ENCODE measurements at places on chromosomes 2 and 18. TPM values are rescaled to one million over a fixed set of nuclear protein-coding genes. Genes with fewer than 3 reads are reported as not detected.

Gene MYL12B
- 394 TPM for total RNA-seq

Gene PFN4
- 2.0 TPM for total RNA-seq

Gene CARF
- 1.3 TPM for total RNA-seq

Gene TRIM54
- 0.88 TPM for total RNA-seq

Gene IL1B
- total RNA-seq = 0.26 TPM

Gene PROKR1
- not detected for total RNA-seq

Gene ARID5A
- total RNA-seq = 4.1 TPM

Gene MC5R
- total RNA-seq = not detected

Gene PIK3C3
- total RNA-seq = 22.3 TPM

Gene TRMT61B
- 14.8 TPM for total RNA-seq

Gene DNER
- 10.4 TPM for total RNA-seq

Gene FAP
- total RNA-seq = not detected

Gene SRD5A2
- 0.06 TPM for total RNA-seq

Gene MRPL19
- 70.8 TPM for total RNA-seq

Gene TNFRSF11A
- 7.8 TPM for total RNA-seq

Gene FIGN
- 2.7 TPM for total RNA-seq

Gene C2orf80
- not detected for total RNA-seq

Gene RFX8
- not detected for total RNA-seq

Gene DPP10
- not detected for total RNA-seq

Gene GPC1
- 225 TPM for total RNA-seq

Gene STAT1
- 54.5 TPM for total RNA-seq

Gene TEKT4
- total RNA-seq = not detected

Gene NEU2
- total RNA-seq = not detected

Gene FKBP1B
- total RNA-seq = 12.7 TPM

Gene UNC80
- not detected for total RNA-seq

Gene CD28
- total RNA-seq = not detected

Gene SPATA3
- not detected for total RNA-seq

Gene AQP12A
- not detected for total RNA-seq

Gene SLC19A3
- 2.4 TPM for total RNA-seq

Gene ELOA2
- not detected for total RNA-seq

Gene FN1
- total RNA-seq = 307 TPM

Gene OR6B3
- total RNA-seq = not detected

Gene TWIST2
- total RNA-seq = 8.2 TPM

Gene RBKS
- total RNA-seq = 6.9 TPM

Gene OSGEPL1
- 4.6 TPM for total RNA-seq

Gene MAP3K19
- not detected for total RNA-seq

Gene RAMP1
- total RNA-seq = 0.15 TPM

Gene LIPT1
- 4.1 TPM for total RNA-seq

Gene CXCR4
- total RNA-seq = 0.56 TPM

Gene CLEC4F
- total RNA-seq = not detected

Gene FAM124B
- not detected for total RNA-seq

Gene CDH2
- 60.1 TPM for total RNA-seq

Measured in A549 treated with Hydrocortisone at 1 μM for 4 hours (cell line).